ENCODE measurements at places on chromosomes 7 and 10.

DNA sequence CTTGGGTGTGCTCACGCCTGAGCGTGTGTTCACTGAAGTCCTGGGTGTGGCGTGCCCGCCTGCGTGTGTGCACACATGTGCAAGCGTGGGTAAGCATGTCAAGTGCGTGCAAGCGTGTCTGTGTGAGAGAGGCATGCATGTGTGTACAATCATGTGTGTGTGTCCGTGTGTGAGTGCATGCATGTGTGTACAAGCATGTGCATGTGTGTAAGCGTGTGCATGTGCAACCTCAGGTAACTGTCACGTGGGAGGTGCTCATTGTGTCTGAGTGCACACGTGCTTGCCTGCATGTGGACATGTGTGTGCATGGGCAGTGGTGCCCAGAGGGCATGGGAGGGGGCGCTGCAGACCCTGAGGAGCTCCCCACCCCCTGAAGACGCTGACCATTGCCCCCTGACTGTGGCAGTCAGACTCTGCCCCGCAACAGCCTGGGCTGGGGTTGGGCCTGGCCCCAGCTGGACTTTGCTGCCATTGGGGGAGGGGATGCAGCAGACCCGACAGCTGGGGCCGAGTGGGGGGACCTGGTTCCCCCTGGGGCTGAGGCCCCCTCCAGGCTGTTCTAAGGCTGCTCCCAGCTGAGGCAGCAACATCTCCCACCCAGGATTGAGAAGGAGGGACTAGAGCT, 88.1 kb downstream of the UNCX start:
- no peak for DNase-seq

DNA sequence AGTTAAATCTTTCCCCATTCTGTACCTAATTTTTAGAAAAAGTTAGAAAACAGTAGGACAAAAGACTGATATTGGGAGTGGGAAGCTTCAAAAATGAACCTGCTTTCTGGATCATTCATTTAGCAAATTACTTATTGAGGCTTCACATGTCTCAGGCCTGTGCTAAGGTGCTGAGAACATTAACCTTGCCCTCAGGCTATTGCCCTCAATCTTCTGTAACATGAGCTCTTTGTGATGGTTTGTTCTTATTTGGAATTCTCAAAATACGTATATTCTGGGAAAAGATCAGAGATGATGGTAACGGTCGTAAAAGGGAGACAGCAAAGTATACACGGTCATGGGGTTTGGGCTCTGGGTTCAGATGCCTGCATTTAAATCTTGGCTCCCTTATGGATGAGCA, 39.5 kb upstream of the PRKG1 start:
- DNase-seq: no peak

DNA sequence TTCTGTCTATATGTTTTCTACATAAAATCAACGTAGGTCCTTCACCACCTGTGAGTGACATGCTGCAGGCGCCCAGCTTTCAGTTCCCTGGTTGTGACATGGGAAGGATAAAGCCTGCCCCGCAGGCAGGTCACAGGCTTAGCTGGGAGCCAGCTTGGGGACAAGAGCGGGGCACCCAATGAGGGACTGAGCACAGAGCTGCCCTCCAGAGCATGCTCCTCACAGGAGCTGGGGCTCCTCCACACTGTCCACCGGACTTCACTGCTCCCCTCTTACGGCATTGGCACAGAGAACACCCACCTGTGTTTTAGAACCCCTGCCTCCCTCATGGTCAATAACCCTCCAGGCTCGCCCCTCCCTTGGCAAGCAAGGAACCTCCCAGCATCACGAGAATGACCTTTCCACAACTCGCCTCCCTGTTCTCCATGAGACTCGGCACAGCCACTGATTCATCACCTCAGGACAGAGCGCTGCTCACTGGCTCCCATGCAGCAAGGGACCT, 187.1 kb downstream of the TNS3 start:
- no peak for DNase-seq

DNA sequence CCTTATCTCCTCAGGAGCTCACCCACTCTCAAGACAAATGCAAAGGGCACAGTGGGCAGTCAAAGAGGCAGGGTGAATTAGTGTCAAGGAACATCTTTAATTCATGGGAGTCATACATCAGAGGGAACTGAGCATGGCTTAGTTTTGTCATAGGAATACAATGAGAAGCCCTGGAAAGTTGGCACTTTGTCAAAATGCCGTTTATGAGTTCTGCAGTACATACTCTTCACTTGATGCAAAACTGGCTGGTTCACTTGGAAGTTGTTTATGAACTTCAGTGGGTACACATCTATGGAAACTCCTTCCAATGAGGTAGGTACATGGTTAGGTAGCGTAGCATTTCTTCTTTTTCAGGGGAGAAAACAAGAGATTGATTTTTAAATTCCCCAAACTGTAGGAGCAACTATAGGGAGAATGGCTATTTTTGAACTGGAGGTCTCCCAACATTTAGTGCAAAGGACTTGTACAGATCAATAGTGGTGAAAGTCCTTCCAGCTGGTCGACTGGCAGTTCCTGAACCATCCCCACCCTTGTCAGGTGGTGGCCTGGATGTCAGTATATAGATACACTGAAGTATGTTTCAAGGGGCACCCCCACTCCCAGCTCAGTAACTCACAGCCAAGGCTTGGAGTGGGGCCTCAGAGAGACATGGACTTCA, 580.5 kb downstream of the REEP3 start:
- no peak for DNase-seq

DNA sequence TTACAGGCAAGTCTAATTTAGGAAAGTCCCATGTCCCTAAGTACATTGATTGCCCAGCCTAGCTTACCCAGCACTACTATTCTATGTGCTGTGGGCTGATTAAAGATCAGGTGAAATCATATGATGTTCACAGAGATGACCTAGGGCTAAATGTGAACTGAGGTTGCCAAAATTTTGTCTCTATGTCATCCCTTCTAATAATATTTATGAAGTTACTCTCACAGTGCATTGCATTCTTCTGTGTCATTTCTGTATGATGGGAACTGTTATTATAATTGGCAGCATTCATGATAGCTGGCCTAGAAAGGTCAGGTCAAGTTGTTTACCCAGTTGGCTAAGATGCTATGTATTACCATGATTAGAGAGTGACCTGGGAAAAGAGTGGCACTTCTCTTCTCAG, 2.8 kb upstream of the PDK4 start:
- no peak for DNase-seq

DNA sequence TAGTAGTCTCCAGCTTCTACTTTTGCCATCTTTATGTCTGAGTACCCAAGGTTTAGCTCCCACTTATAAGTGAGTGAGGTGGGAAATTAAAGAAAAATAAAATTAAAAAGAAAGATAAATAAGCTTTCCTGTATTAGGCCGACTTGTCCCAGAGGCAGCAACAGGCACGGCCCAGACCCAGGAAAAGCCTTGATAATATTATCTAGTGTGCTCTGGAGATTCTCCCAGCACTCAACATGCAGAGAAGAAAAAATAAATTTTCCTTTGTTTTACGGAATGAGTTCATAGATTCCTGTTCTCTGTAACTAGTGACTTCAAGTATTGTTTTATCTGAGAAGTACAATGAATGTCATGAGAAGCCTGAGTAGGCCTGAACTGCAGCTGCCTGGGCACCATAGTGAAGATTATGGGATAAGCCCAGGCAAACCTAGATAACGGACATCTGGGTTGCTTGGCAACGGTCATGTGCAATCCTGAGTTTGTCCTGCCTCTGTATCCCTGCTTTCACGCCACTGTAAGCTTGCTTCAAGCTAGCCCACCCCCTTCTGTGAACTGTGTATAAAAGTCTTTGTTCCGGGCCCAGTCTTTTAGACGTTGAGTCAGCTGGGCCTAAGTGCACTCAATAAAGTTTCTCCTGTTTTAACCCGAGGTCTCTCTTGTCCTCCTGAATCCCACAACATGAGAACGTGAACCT, 6.4 kb downstream of the ATE1 start:
- no peak for DNase-seq

DNA sequence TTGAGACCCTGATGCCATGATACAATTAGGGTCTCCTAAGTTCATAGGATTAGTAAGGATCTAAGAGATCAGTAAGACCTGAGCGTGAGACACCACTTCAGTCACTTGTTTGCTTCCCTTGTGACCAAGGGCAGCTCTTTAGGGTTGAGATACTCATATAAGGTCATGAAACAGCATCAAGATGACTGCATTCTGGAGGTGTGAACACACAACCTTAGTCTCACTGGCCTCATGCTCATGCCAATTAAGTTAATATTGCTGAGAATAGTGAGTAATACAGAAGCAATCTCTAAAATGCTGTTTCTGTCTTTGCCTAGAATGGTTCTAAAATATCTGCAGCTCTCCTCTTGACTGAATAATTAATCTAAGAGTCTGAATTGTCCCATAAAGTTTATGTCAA, 39.6 kb upstream of the KLHL7 start:
- no peak for DNase-seq

GRCh38 chr7:24799506-24799905, 42.2 kb upstream of the GSDME start:
- no peak for DNase-seq

GRCh38 chr10:110512461-110513187, 14.9 kb downstream of the DUSP5 start:
- DNase-seq: no peak

DNA sequence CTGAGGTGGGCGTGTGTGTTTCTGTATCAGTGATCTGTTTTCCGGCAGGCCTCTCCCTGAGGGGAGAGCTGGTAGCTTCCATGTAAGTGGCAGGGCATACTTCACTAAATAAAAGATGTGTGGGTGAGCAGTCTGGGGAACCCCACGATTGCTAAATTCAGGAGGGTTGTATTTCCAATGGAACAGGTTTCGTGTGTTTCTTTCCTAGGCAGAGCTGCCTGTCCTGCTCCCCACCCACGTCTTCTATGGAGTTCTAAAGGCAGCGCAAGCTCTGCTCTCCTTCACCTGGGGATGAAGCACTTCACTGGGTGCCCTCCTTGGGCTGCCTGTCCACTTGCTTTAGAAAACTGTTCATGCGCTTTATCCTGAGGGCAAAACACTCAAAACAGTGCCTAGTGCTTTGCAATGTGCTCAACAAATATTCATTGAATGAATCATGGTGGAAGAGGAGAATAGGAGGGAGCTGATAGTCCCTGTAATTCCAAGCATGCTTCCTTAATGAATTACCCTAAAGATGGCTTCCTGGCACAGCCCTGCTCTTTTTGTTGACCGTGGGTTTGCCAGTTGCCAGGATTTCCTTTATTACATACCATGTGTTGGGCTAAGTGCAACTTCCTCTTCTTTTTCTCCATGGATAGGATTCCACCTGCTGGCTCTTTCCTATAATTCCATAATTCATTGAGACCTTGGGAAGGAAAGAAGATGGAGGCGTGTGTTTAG, 50.6 kb upstream of the SRPK2 start:
- peak; percentile 34 for DNase-seq

GRCh38 chr10:89352802-89353201, 25.0 kb downstream of the IFIT3 start:
- DNase-seq: no peak

DNA sequence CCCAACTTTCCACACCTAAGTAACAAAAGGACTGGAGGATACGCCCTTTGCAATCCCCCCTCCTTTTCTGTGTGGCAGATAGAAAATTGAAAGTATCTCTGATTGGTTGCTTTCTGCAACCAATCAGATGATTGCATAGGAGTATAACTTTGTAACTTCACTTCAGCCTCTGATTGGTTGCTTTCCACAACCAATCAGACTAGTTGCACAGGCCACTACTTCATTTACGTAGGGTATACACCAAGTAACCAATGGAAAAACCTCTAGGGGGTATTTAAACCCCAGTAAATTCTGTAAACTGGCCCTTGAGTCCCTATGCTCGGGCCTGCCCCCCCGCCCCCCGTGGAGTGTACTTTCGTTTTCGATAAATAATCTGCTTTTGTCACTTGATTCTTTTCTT, 1080.4 kb downstream of the CNTNAP2 start:
- DNase-seq: peak; percentile 70

DNA sequence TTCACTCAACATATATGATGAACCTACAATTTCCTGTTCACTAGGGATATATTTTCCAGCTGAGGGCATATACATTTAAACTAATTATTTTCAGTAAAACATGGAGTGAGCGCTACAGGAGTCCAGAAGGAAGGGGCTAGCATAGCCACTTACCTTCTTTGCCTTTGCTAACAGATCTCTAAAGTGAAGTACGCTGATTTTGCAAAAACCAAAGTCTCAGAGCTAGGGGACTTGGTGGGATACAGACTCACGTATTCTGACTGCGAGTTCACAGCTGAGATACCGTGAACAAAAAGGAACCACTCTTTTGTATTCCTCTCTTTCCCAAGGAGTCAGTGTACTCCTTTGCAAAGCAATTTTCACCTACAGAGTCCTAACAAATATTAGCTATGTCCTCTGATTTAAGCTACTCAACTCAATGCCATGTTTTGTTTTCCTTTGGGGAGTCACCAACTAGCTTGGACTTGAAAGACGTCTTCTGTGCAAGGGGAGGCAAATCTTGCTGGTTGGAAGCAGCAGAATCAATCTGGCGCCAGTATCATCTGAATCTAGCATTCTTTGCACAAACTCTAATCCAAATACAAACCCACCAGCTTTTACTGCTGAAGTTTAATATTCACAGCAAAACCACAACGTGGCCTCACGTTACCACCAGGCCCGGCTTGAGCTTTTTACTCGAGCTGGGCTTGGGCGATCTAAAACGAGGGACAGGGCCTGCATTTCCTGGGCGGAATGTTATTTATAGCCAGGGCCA, 657 bp downstream of the CDNF start:
- DNase-seq: no peak
